ENCODE measurements at places on chromosomes 2 and 18. TPM values are rescaled to one million over a fixed set of nuclear protein-coding genes. Genes with fewer than 3 reads are reported as not detected.
A peak's percentile ranks its signal among the peaks of the same experiment; 100 is the strongest.

GRCh38 chr2:11008773-11009172 lies 97.0 kb downstream of the KCNF1 start:
- no peaks in the 10 kb centered on the region for H3K27me3 ChIP-seq
- DNase-seq, result no peak
- H3K4me3 ChIP-seq, result no peak overlapping the region
- H3K36me3 ChIP-seq, result no peaks in the 10 kb centered on the region
- H3K4me1 ChIP-seq, result peaks cover 5% of the 10 kb centered on the region

DNA sequence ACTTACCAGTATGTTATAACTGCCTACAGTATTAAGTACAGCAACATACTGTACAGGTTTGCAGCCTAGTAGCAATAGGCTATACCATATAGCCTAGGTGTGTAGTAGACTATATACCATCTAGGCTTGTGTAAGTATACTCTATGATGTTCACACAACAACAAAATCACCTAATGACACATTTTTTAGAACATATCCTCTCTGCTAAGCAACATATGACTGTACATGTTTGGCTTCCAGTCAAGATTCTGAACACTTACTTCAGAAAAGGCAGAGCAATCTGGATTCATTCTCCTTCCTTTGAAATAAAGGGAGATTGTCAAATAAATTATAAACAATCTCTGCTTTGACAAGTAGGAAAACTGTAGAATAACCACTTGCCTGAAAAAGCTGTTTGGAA lies 81.8 kb downstream of the EXOC6B start:
- no peaks in the 10 kb centered on the region for H3K4me1 ChIP-seq
- DNase-seq, result no peak
- no peaks in the 10 kb centered on the region for H3K27me3 ChIP-seq
- no peak overlapping the region for H3K4me3 ChIP-seq

DNA sequence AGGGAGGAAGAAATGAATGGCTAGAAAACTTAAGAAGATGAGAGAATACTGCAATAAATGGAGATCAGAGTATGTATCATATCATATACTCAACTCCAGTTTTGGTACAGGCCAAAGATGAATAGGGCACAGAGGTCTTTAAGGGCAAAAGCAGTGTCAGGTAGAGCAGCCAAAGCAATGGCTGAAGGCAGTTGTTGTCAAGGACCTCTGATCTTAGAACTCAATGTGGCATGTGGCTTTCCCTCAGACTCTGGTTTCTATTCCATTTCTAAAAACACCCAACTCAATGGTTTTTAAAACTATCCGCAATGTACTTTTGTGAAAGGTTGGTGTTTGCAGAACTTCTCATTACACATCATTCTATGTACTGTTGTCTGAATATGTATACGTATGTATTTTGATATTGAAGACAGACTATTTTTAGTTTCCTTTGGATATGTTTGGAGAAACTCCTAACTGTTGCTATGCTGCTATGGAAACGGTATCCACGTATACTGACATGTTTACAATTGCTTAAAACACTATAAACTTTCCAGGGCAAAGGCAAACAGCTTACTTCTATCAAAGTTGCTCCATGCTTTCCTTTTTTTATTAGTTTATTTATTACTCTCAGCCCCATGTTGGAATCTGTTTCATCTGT lies 58.1 kb upstream of the PELI1 start:
- DNase-seq, result no peak
- H3K27me3 ChIP-seq, result no peaks in the 10 kb centered on the region
- peaks cover 9% of the 10 kb centered on the region for H3K4me1 ChIP-seq
- peak overlapping the region; percentile 4 for H3K27ac ChIP-seq

DNA sequence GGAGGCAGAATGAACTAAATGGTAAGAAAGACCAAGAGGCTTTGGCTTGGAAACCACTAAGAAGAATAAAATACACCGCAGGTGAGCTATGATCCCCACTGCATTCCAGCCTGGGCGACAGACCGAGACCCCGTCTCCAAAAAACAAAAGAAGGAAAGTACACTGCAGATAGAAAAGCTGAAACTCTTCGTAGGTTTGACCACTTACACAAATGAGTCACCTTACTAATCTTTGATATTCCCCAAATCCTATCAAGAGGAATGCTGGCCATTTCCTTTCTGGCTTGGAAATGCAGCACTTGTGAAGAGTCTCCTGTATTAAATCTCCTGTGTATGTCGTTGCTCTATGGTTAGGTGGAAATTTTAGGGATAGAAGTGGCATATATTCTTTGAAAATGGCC lies 108.8 kb downstream of the MTCL1 start:
- no peak overlapping the region for H3K27ac ChIP-seq
- H3K4me1 ChIP-seq, result no peaks in the 10 kb centered on the region
- no peak overlapping the region for H3K4me3 ChIP-seq
- no peaks in the 10 kb centered on the region for H3K27me3 ChIP-seq
- DNase-seq, result no peak

Gene RNF125
- total RNA-seq, result 4.1 TPM

Gene TEX44
- not detected for total RNA-seq
